Natural killer cell (primary cell): ENCODE measurements at places on chromosomes 12 and 14. TPM values are rescaled to one million over a fixed set of nuclear protein-coding genes. Genes with fewer than 3 reads are reported as not detected.
A peak's percentile ranks its signal among the peaks of the same experiment; 100 is the strongest.

- H3K4me1 ChIP-seq, result no peaks in the 10 kb centered on the region
- no peaks in the 10 kb centered on the region for H3K36me3 ChIP-seq
- no peak overlapping the region for H3K4me3 ChIP-seq
- no peak for DNase-seq
Observed at GRCh38 chr14:69960296-69960695, 81.1 kb downstream of the SMOC1 start.

- no peaks in the 10 kb centered on the region for H3K36me3 ChIP-seq
- H3K27ac ChIP-seq, result no peak overlapping the region
- H3K4me3 ChIP-seq, result no peak overlapping the region
- DNase-seq, result no peak
- no peaks in the 10 kb centered on the region for H3K27me3 ChIP-seq
Observed at GRCh38 chr12:115213538-115214016, 529.6 kb upstream of the TBX3 start.

GRCh38 chr12:116577154-116577561, 18.0 kb downstream of the MAP1LC3B2 start:
- no peaks in the 10 kb centered on the region for H3K36me3 ChIP-seq
- no peak overlapping the region for H3K4me3 ChIP-seq
- H3K27ac ChIP-seq, result no peak overlapping the region
- H3K4me1 ChIP-seq, result no peaks in the 10 kb centered on the region

GRCh38 chr12:106760184-106760531, 14.3 kb upstream of the RIC8B start:
- H3K27me3 ChIP-seq, result no peaks in the 10 kb centered on the region
- peak overlapping the region; percentile 33 for H3K27ac ChIP-seq
- peaks cover 11% of the 10 kb centered on the region for H3K4me1 ChIP-seq

GRCh38 chr12:47844264-47845019, 24.7 kb upstream of the HDAC7 start:
- no peak overlapping the region for H3K4me3 ChIP-seq
- H3K36me3 ChIP-seq, result no peaks in the 10 kb centered on the region
- DNase-seq, result no peak
- H3K27ac ChIP-seq, result no peak overlapping the region

- H3K27me3 ChIP-seq, result no peaks in the 10 kb centered on the region
- peaks cover 8% of the 10 kb centered on the region for H3K4me1 ChIP-seq
- peak; percentile 92 for DNase-seq
- no peaks in the 10 kb centered on the region for H3K36me3 ChIP-seq
- H3K4me3 ChIP-seq, result no peak overlapping the region
- peak overlapping the region; percentile 12 for H3K27ac ChIP-seq
Observed at GRCh38 chr14:69129264-69129880, 23.5 kb downstream of the DCAF5 start.

The GRIP1 gene
- 1.3 TPM for total RNA-seq

The KCNH5 gene
- total RNA-seq, result not detected

The PTPRR gene
- total RNA-seq, result not detected

The KRT78 gene
- total RNA-seq, result not detected

The RAPGEF3 gene
- total RNA-seq, result 0.23 TPM

The HOMEZ gene
- total RNA-seq, result 10.1 TPM
